ENCODE measurements at places on chromosomes 13 and 19.

GRCh38 chr19:15315101-15315500, 17.2 kb downstream of the BRD4 start:
- DNase-seq: no peak

- DNase-seq: no peak
These were observed 12.5 kb downstream of the PBX4 start for GRCh38 chr19:19606021-19606420.

- DNase-seq: no peak
These were observed 30.7 kb upstream of the RCBTB2 start for GRCh38 chr13:48563626-48564025.

- no peak for DNase-seq
These were observed 16.2 kb upstream of the NFIC start for GRCh38 chr19:3350014-3350663.

DNA sequence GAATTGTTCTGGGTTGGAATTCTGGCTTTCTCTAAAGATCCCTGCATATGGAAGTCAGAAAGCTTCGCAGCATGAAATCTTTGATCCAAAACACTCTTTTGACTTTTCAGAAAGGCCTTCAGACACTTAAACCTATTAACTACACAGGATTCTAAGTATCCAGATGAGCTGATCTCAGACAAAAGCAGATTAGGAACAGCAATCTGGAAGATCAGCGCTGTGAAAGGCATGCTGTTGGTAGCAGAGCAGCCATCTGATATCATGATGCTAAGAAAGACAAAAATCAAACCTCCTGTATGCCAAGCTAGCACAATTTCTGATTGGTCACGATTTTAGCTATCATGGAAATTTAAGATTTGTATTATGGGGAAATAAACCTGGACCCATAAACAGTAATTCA, 589.9 kb downstream of the GPC5 start:
- no peak for DNase-seq

DNA sequence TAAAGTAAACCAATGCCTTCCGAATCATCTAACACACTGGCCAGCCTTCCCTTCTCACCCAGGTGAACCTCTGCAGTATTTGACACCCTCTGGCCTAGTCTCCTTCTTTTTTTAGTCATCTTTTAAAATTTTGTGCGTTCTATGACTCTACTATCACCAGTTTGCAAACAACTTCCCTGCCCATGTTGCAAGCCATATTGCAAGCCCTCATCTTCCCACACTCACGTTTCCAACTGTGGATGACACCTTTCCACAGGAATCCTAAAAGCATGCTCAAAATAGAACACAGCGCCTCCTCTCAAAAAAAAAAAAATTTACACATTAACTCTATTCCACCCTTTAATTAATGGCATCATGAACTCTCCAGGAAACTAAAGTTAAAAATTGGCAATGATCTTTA, 440.1 kb downstream of the EFNB2 start:
- DNase-seq: no peak

GRCh38 chr19:47063874-47064273, 15.4 kb upstream of the TMEM160 start:
- no peak for DNase-seq

- no peak for DNase-seq
These were observed 406.3 kb downstream of the COG6 start for GRCh38 chr13:40061466-40062450.

DNA sequence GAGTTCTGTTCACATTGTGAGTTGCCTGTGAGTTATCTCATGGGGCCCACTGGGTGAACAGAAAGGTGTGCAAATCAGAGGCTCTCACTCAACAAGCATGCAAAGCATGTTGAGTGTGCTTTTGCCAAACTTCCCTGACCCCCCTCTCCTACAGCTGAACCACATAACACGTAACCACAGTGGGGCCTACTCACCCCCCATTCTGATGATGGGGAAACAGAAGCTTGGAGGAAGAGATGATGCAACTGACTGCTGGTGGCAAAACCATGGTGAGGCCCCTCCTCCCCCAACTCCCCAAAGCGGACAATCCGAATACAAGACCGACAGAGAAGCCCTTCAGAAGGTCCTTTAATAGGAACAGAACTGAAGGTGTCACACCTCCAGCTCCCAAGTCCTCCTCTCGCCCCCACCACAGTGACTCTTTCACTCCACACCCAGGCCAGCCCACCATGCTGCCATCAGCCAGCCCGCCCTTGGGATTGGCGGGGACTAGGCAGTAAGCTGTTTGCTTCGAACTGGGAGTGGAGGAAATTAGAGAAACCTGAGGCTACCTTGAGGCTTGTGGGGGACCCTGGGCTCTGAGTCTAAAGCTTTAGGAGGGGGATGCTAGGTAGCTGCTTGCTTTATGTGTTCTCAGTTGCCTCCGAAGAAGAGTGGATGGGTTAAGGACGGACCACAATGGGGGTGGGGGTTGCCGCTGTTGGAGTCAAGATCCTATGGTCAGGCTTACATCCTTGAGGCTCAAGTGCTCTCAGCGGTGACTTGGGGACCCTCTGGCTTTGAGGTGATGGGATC, 3.8 kb downstream of the ZNF784 start:
- no peak for DNase-seq

GRCh38 chr13:73898899-73899298, 235.3 kb downstream of the KLF12 start:
- no peak for DNase-seq

- DNase-seq: no peak
These were observed 48.0 kb downstream of the RFC3 start for GRCh38 chr13:33865945-33866344.

GRCh38 chr13:113855931-113856715, 7.8 kb downstream of the GAS6 start:
- no peak for DNase-seq

GRCh38 chr13:52864941-52865340, 16.5 kb upstream of the PCDH8 start:
- DNase-seq: no peak

GRCh38 chr13:37407156-37407555, 191.4 kb downstream of the POSTN start:
- no peak for DNase-seq

DNA sequence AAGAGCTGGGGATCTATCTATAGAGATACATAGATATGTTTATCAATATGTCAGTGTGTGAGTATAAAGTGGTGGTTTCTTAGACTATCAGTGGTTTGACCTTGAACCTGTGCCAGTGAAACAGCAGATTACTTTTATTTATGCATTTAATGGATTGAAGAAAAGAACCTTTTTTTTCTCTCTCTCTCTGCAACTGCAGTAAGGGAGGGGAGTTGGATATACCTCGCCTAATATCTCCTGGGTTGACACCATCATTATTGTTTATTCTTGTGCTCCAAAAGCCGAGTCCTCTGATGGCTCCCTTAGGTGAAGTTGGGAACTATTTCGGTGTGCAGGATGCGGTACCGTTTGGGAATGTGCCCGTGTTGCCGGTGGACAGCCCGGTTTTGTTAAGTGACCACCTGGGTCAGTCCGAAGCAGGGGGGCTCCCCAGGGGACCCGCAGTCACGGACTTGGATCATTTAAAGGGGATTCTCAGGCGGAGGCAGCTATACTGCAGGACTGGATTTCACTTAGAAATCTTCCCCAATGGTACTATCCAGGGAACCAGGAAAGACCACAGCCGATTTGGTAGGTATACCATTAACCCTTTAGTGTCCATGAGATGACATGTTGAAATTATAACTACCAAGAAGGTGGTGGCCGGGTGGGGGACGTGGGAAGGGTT, 880 bp downstream of the FGF9 start:
- no peak for DNase-seq

DNA sequence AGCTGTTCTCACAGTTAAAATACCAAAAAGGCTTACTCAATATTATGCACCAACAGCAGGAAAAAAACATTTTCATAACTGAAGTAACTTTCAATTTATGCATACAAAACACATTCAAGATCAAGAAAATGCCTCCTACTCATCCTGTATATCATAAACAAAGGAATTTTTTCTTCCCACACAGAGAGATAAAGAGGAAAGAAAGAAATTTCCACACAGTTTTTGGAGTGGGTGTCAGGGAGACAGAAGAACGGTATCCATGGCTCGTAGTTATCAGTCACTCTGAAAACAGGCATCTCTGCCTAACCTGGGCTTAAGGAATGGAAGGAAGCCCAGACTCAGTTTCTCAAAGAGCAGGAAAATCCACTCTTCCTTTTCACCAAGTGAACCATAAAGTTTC, 92.4 kb upstream of the SIAH3 start:
- no peak for DNase-seq

DNA sequence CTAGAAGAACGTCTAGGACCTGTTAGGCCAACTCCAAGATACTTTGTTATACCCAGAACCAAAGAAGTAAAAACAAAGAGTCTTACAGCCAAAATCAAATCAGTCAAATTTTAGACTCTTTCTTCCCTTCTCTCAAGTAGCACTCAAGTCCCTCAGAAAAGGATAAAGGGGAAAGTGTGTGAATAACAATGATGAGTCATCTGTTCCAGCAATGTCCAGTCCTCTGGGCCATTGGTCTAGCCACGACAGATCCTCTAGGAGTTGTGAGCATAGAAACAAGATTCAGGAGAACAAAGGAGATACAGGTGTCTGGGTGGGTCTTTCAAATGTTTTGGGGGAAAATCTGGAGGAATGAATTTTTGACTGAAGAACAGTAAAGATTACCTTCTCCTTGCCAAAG, 36.3 kb downstream of the STOML3 start:
- DNase-seq: no peak

DNA sequence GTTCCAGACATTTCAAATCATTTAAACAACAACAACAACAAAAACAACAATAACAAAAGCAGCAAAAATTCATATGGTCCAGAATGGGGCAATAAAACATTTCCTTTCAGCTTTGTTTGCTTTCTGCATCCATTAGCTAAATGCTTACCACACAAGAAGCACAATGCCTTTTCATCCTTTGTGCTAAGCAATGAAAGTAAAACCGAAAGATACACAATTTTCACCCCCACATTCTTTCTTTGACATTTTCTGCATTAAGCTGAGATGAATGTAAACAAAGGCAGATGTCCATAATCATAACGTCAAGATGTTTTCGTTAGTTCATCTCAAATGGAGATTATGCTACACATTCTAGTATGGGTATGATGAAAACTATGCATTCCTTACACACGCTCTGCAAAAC, 568.5 kb downstream of the SLITRK6 start:
- DNase-seq: no peak

GRCh38 chr19:56356944-56357343, 36.4 kb downstream of the ZNF582 start:
- DNase-seq: no peak

- DNase-seq: no peak
These were observed 320.3 kb upstream of the EDNRB start for GRCh38 chr13:78238911-78239310.

DNA sequence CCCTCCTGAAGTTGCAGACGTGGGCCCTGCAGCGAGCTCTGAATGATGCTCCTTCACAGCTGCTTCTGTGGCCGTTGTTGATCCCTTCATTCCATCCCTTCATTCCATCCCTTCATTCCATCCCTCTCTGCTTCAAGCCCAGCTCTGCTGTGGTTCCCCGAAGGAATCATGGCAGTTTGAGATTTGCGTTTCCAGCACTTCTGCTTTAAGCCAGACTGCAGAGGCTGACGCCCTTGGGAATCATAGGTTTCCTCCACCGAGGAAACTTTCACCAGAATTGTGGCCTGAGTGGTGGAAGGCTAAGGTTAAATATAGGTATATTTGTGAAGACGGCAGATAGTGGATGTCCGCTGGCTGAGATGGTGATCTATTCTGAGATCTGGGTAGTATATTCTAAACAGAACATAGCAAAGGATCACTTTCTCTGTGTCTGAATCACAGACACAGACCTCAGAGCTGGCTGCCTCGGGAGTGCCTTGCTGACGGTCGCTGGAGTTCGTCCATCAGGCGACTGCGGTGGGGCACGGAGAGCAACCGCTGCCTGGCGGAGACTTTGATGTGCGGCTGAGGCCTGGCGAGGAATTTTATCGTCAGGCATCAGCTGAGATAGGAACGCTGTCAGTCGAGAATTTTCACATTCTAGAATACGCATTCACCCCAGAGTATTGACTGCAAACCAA, 42.8 kb upstream of the DCUN1D2 start:
- no peak for DNase-seq

- peak; percentile 34 for DNase-seq
These were observed 1.1 kb downstream of the ZNF850 start for GRCh38 chr19:36771261-36772231.

GRCh38 chr13:112066624-112067004, 335 bp upstream of the SOX1 start:
- no peak for DNase-seq

- DNase-seq: no peak
These were observed 6.9 kb downstream of the MBNL2 start for GRCh38 chr13:97228850-97229521.

DNA sequence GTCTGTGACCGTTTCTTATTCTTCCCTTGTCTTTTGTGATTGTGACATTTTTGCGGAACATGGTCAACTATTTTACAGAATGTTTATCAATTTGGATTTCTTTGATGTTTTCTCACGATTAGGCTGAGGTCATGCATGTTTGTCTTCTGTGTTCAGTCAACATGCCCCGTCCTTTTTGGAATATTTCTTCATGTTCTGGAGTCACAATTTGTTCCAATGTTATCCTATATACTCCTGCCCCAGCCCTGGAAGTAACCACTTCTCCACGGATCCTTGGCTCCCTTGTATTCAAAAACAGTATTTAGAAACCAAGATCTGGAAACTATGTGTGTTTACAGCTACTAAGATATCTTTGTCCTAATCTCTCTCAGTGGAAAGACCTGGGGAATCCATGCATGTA, 9.6 kb downstream of the CARD8 start:
- no peak for DNase-seq

DNA sequence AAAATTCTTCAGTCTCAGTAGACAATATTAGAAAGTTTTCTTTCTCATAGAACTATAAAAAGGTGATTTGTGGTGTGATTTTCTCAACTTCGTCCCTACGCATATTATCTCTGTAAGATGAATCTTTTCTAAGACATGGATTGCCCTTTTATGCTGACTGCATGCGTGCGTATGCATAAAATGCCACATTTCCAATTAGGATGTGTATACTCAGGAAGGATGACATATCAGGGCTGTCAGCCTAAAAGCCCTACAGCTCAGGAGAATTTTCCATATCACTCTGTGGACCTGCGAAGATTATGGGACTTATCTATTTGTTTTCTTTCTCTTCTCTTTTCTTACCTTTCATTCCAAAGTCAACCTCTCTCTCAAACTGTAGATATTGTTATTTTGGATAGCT, 166.5 kb upstream of the GPC6 start:
- no peak for DNase-seq

DNA sequence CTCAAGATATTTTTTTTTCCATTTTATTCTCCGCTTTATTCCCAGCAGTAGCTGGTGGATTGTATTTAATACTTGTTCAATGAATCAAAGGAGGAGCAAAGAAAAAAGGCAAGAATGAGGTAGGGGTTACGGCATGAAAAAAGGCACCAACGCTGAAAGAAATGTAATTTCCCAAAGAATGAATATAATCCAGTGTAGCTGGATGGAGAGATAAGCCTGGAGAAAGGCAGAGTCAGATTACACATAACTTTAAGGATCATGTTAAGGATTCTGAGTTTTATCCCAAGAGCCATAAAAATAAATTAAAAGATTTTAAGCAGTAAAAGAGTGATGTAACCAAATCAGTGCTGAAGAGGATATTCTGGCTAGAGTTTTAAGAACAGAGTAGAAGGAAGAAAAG, 67.7 kb downstream of the RBM26 start:
- DNase-seq: no peak

GRCh38 chr19:46491975-46492682, 3.5 kb downstream of the PNMA8B start:
- no peak for DNase-seq

- peak; percentile 24 for DNase-seq
These were observed 630 bp downstream of the COQ8B start for GRCh38 chr19:40716031-40716481.

GRCh38 chr13:26590951-26591350, 33.5 kb downstream of the WASF3 start:
- no peak for DNase-seq
